ENCODE measurements at places on chromosomes 5 and 9.

GRCh38 chr9:71896761-71897160 is 14.2 kb downstream of the ABHD17B start:
- no peak for DNase-seq

DNA sequence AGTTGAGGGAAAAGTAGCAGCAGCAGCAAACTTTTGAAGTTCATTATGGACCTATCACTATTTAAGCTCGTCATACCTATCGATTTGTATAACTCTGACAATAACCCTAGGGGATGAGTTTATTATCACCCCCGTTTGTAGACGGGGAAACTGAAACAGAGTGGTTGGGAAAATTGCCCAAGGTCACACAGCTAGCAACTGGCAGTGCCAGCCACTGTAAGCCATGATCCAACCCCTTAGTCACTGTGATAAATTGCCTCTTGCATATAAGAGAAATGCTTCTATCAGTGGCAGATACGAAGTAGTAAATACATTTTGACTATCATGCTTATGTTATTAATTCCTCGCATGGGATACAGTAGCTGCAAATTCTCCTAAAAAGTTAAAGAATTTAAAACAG is 73.3 kb upstream of the ATP10B start:
- DNase-seq, result no peak

DNA sequence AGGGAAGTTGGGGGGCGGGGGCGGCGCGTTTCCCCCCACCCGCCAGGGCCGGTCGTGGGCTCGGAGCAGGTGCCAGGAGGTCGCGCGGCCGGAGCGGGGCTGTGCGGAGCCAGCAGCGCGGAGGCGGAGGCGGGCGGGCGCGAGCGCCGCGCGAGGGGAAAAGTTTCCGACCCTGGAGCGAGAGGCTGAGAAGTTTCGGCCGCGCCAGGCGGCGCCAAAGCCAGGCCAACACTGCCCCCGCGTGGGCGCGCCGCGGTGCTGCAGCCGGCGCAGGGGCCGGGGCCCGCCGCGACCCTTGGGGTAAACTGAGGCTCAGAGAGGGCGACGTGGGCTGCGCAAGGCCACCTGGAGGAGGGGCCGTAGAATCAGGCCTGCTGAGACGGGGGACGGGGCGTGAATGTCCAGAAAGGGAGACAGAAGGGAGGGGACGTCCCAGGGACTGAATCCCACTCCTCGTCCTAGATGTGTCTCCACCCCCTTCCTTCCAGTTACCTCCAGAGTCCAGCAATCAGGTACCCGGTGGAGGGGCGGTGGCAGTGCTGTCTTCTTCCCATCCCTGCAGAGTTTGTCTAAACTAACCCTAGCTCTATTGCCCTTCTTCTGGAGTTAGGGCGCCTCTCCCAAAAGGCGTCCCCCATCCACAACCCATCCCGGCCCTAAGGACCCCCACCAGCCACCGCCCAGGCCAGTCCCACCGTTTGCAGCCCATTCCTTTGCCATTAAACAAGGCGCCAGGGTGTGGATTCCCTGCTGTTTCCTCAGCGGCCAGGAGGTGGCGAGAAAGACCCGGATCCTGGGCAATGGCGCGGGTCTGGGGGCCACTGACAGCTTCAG is 10.2 kb downstream of the C9orf50 start:
- no peak for DNase-seq

GRCh38 chr5:176597417-176598389 is 12.3 kb downstream of the GPRIN1 start:
- no peak for DNase-seq

GRCh38 chr5:67317603-67318002 is 121.0 kb upstream of the CD180 start:
- DNase-seq, result no peak

DNA sequence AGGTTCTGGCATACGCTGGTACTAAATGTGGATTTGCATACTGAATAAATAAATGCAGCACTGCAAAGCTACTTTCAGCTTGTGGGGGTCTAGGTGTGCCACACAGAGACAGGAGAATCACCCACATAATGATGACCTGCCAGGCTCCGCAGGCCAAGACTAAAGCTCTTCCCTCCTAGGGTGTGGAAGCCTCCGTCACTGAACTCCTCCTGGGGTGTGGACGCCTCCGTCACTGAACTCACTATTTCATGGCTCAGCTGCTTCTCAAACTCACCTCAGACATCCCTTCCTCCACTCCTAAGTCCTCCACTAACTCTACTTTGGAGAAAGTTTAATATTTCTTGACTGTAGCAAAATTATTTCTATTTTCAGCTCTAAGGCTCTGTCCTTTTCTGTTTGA is 65.3 kb upstream of the GOLPH3 start:
- DNase-seq, result no peak

- DNase-seq, result no peak
Observed at GRCh38 chr5:109326919-109327318, 82.9 kb downstream of the PJA2 start.

DNA sequence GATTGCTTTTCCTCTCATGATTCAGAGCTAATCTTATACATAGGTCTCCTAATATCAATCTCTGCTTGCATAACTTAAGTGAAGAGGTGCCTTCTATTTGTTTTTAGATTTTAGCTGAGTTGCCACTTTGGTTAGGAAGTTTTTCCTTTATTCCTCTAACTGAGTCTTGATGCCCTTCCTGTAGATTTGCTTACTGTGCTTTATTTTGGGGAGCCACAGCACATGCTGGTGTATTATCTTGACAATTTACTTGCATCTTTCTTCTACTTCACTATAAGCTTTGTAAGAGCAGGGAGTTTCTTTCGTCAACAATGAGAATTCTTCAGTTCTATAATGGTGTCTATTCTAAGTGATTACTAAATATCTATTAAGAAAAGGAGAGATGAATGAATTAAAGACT is 54.9 kb downstream of the GABRA6 start:
- no peak for DNase-seq

DNA sequence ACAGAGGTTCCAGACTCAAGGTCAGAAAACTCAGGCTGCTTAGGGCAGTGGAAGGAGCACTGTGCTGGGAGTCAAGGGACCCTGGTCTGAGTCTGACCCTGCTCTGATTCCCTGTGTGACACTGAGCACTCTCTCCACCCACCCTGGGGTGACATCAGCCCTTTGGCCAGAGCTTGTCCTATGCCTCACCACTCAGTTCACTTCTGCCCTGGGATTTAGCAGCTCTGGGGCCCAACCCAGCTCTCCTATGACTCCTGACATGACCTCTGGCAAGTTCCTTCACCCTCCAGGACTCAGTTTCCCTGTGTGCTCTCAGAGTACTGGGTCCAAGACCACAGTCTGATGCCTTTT is 63.9 kb downstream of the FAM114A2 start:
- DNase-seq, result no peak
